ENCODE measurements at places on chromosomes 4 and X.

DNA sequence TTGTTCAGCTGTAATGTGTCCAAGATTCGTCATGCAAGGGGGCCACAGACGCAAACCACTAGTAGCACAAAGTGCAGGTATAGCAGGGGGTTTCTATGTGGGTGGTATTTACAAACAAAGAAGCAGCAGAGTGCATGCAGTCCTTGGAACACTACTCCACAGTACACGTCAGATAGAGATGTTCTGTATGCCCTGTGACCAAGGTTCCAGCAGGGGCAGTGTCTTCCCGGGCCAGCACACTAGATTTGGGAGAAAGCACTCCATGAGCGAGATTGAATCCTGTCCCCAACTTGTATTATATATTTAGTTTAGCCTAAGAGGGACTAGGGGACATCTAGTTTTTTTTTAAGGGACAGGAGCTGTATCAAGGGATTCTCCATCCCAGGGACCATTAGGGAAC, 54.4 kb upstream of the ESX1 start:
- DNase-seq = no peak

DNA sequence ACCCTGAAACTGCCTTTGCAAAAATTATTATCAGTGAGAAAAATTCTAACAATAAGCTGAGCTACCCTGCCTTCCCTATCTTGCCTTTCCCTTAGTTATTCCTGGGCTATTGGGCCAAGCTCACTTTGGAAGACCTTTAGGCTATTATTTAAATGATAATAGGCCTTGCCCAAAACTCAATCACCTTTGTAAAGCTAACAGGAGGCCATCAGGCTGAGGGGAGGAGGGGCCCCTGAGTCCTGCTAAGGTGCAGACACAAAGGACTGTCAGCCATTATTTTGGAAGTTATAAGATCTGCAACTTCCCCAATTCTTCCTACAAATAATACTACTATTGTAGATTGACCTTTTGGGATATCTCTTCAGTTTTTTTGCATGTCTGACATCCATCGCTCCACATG, 278.8 kb upstream of the DIAPH2 start:
- DNase-seq = no peak

GRCh38 chr4:110184140-110184790, 14.2 kb downstream of the ELOVL6 start:
- DNase-seq = no peak

DNA sequence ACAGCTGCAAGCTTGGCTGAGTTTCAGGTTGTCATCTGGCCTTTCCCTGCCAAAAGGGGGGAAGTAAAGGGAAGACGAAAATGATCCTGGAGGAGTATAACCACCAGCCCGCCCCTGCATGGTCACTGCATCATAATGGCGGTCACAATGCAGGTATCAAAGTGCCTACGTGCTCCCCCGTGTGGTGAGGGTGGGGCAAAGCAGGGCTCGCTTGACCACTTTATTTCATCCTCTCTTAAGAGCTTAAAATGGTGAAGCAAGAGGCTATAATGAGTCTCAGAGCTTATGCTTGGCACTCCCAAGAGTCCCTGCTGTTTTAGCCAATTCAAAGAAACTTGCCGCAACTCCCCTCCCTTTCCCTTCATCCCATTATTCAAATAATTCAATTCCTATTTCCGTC, 105.6 kb downstream of the APOOL start:
- no peak for DNase-seq

- no peak for DNase-seq
Observed at GRCh38 chrX:115337491-115338144, 48.1 kb downstream of the LUZP4 start.
